ENCODE measurements at places on chromosomes 3 and 15.
A peak's percentile ranks its signal among the peaks of the same experiment; 100 is the strongest.

DNA sequence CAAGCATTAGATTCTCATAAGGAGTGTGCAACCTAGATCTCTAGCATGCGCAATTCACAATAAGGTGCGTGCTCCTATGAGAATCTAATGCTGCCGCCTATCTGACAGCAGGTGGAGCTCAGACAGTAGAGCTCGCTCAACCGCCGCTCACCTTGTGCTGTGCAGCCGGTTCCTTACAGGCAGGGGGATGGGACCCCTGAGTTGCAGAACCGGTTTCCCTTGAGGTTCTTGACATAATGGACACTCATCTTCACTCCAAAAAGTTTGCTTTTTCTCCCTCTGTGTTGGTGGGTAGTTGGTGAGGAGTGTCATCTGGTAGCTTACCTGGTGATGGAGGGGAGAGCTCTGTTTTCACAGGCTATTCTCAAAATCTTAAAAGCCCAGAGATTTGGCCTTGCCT, 324.0 kb upstream of the TBL1XR1 start:
- DNase-seq: peak; percentile 40

DNA sequence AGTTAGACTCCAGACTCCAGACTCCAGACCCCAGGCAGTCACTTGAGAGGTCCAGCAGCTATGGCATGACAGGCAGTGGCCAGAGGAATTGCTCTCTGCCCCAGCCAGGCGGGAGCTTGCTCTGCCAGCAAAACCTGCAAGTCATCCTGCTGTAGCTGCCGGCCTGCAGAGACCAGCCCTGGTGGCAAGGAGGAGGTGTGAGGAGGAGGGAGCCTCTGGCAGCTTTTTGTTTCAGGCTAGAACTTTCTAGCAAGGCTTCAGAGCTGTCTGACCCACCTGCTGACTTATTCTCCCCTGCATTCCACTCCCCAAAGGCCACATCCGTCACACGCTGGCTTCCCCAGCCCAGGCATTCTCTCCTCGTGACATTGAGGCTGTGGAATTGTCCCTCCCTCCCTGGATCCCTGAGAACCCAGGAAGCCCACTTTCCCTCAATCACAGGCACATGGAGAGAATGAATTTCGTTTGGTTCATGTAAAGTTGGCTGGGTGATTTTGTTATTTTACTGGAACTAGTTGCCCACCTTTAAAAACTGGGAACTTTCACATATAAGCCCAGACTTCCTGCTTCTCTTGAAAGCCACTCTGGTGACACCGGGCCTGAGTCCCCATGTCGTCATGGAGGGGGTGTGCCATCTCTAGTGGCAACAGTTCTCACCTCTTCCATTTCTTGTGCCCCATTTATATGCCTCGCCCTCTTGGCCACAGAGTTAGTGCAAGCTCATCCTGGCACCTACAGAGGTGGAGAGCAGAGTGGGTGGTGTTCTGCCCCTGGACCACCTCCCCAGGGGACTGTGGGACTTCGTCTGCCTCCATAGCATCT, 82.7 kb downstream of the ABHD5 start:
- no peak for DNase-seq

GRCh38 chr15:70722266-70723121, 40.9 kb downstream of the UACA start:
- DNase-seq: no peak

- no peak for DNase-seq
Observed at GRCh38 chr3:16350597-16351318, 85.7 kb downstream of the OXNAD1 start.

DNA sequence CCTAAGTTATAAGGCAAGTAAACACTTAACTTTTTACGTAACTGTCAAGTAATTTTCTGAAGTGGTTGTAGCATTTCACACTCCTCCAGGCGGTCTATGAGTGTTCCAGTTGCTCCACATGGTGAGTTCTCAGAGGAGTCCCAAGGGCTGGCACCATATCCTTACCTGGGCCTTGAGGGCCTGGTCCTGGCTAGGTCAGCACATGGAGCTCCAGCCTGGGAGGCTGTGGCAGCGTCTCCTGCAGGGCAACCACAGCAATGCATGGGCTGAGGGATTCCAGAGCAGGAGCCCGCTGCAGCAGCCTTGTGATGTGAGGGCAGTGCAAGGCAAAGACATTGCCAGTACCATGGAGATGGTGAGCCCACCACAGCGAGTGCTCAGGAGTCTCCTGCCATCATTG, 32.2 kb upstream of the LYZL4 start:
- DNase-seq: no peak

- no peak for DNase-seq
Observed at GRCh38 chr3:107128946-107129345, 248.3 kb upstream of the CCDC54 start.

DNA sequence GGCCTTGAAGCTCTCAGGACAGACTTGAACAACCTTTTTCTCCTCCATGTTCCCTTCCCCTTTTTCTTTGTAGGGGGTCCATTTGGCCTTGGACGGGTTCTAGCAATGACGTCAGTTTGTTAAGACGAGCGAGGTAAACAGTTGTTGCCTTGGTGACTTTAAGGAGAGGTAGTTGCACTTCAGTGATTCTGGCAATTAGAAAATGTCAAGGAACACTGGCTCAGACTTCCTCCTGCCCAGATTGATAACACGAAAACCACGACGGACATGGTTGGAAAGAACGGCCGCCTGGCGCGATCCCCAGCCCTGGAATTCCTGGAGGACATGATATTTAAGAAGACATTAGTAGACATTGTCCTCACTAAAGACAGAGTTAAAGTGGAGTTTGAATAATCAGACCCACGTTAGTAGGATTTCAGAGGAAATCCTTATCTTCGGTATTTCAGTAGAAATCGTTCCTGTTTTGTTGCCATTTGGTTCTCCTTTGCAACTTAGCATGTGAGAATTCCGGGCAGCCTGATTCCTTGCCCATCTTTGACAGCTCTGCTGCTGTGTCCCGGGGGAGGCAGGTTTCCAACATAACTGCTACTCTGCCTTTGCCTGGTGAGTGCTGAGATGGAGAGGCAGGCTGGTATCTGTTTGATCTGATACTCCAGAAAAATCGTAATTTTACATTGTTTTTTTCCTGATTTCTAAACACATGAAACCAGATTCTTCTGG, 87.3 kb downstream of the ST6GAL1 start:
- DNase-seq: no peak

GRCh38 chr3:21390856-21391255, 360.2 kb downstream of the ZNF385D start:
- DNase-seq: no peak

- DNase-seq: no peak
Observed at GRCh38 chr15:89075846-89076245, 12.4 kb upstream of the ABHD2 start.

DNA sequence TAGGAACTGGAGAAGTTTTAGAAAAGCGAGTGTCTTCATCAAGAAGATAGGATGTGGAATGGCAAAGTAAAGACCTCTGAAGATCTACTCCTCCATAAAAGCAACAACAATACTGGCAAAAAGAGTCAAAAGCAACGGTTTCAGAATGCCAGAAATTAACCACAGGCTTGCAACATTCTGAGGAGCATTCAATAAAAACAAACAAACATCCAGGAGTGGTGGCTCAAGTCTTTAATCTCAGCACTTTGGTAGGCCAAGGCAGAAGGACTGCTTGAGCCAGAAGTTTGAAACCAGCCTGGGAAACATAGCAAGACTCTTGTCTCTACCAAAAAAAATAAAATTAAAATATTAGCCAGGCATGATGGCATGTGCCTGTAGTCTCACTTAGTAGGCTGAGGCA, 143.2 kb upstream of the HACD2 start:
- no peak for DNase-seq

DNA sequence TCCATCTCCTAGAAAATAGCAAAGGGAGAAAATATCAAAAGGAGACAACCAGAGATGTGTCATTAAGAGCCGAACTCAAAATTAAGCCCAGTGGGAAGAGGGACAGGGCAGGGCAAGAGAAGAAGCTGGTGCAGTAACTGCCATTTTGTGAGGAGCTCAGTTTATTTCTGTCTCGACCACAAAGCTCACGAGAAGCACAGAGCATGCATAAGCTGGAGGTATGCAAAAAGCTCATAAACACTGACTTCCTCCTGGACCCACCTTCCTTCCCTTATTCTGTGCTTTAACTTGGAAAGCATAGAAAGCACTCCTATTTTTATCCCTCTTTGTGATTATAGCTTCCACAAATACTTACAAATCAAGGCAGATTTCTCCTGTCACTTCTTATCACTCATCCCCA, 81.3 kb downstream of the DGKG start:
- no peak for DNase-seq

- no peak for DNase-seq
Observed at GRCh38 chr15:32120577-32121383, 90.5 kb downstream of the CHRNA7 start.

GRCh38 chr3:98003306-98003969, 31.2 kb upstream of the RIOX2 start:
- DNase-seq: no peak

DNA sequence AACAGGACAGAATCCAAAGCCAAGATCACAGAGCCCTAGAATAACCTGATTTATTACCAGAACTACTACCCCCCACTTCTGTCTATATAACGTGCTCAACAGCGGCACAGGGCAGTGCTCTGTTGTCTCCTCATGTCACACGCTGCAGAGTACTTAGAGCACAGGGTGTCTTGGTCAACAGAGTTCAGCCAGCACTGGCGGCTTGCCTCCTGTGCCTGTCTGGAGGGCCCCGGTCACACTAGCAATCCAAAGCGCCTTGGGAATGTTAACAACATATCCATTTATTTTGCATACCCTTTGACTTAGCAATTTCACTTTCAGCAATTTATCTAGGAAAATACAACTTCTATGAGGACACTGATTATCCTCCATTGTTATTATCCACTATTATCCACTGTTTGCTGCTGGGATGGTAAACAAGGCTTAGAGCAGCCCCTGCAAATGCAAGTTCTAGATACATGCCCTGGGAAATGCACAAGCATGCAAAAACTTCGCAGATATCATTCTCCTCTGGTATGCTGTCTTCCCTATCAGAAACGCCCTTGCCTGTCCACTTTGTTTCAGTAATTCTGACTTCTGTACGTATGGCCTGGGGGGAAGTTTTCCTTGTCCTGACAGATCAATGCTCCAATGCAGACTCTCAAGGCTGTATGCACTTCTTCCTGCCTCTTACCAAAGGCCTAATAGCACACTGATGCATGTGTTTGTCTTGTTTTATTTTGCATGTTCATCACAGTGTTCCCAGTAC, 86.2 kb upstream of the OCA2 start:
- no peak for DNase-seq

GRCh38 chr15:92523176-92523575, 129.5 kb downstream of the ST8SIA2 start:
- DNase-seq: no peak

DNA sequence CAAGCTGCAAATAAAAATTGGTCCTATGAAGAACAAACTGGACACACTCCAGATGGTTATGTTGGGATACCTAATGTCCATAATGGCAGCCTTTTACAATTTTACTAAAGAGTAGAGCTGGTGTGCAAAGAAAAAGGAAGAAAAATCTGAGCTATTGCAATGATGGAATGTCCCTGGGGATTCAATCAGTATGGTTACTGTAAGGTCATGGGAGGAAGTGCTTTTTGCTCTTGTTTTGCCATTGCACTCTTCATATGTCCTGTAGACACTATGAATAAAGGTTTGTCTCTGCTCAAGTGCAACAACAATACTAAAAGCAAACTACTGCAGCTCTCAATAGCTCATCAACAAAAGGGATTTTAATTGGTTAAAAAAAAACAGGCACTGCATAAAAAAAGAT, 5.4 kb downstream of the PFN2 start:
- DNase-seq: no peak

DNA sequence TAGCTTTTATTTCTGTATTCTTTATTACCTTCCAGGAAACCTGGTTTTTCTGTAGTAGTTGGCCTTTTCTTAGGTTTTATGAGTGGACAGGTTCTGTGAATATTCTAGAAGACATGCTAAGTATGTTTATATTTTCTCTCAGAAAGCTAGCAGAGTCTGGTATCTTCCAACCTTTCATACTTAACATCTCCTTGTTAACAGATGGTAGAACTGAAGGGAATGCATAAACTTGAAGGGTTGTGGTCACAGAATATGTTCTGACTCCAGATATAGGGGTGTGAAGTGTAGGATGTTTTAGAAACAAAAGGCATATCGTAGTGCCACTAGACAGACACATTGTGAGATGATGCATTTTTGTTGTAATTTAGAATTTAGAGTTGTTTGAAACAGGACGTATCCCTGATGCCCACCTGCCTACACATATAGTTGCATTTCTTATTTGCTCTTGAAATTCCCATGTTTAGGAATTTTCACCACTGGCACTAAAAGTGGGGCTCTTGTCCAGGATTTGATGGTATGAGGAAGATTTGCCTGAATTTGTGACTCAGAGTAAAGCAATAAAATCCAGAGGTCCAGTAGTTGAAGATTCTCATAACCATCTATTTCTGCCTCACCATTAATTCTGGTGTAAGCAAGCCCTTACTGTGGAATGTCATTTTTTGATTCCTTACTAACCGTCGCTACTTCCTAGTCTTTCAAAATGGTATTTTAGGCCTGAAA, 274.5 kb downstream of the FEZF2 start:
- no peak for DNase-seq

- DNase-seq: no peak
Observed at GRCh38 chr3:96706509-96706908, 107.9 kb upstream of the EPHA6 start.

GRCh38 chr3:193704431-193704830, 111.4 kb downstream of the OPA1 start:
- no peak for DNase-seq

- no peak for DNase-seq
Observed at GRCh38 chr3:116417151-116417550, 28.1 kb downstream of the LSAMP start.

DNA sequence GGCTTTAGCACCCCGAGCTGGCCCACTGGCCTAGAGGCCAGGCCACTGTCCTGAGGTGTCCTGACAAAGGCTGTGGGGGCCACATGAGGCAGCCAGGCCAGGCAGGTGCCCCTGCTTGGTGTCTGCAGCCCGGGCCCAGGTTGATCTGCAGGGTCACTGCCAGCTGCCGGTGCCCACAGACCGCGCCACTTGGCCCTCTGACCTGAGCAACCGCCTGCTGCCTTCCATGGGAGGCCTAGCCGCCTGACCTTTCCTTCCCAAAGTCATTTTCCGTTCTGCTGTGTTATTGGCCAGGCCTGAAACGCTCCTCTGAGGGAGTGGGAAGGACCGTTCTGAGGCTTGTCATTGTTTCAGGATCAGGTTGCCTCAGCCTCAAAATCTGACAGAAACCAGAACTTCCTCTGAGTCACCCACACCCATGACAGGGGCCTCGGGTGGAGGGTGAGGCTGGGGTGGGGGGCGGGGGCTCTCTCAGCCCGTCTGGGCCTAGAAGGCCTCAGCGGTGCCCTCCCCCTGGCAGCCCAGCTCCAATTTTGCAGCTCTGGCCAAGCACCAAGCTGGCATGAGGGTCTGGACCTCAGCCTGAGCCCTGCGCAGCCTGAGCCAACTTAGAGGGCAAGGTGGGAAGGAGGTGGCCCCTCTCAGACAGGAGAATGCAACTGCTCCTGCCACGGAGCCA, 140.7 kb upstream of the MEF2A start:
- no peak for DNase-seq

- no peak for DNase-seq
Observed at GRCh38 chr3:107032111-107032510, 345.1 kb upstream of the CCDC54 start.

DNA sequence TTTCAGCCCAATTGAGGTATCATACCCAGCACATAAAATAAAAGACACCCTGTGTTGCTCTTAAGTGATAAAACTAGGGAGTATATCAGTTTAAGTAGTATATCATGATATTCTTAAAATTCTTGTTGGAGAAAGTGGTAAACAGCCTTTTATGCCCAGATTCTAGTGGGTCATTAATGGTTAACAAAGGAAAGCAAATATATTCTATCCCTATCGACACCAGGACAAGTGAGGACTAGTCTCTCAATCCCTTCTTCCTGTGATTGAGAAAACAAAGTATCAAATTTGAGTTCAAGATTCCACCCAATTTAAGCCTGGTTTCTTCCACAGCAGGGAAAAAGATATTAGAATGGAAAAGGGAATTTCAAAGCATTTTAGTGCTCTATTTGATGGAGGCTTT, 142.4 kb upstream of the IL12A start:
- no peak for DNase-seq
